OCI-LY7 (cell line): ENCODE measurements at places on chromosomes 3 and 15. TPM values are rescaled to one million over a fixed set of nuclear protein-coding genes. Genes with fewer than 3 reads are reported as not detected.

- DNase-seq = no peak
Observed at GRCh38 chr3:25273582-25274171, 154.4 kb upstream of the RARB start.

- no peak for DNase-seq
Observed at GRCh38 chr3:32448686-32449474, 53.8 kb downstream of the CMTM6 start.

DNA sequence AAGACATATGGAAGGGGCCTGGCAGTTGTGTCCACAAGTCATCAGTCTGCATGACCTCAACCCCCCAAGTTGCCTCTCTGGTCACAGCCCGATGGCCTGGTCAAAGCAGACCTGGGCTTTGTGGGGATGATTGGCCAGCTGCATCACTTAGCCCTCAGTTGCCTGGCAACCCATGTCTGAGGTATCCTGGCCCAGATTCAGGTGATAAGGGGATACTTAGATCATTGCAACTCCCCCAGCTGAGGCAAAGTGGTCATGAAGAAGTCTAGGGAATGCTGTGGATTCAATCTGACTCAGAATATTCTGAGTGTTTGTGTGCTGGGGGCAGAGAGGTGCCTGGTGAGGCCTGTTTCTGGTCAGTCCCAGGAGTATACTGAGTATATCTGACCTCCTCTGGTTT lies 5.0 kb downstream of the GPR156 start:
- DNase-seq = no peak

- no peak for DNase-seq
Observed at GRCh38 chr3:28122227-28122626, 119.2 kb upstream of the CMC1 start.

DNA sequence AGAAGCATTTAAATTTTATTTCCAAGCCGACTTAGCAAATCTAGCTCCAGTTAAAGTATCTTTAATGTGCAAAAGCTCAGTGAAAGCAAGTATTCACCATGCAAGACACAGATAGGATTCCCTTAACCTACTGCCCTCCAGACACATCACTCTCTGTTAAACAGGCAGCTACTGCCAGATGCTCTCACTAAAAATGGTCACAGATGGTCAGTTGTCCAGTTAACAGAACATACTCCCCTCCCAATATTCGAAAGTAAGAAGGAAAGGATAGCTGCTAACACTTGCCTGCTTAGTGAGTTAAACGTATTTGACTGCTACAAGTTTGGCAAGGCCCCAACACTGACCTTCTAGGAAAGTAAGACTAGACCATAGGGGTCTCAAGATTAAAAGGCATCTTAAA lies 73.7 kb downstream of the PRTG start:
- DNase-seq = no peak

GRCh38 chr15:60649845-60650548 lies 171.1 kb upstream of the ICE2 start:
- DNase-seq = no peak

DNA sequence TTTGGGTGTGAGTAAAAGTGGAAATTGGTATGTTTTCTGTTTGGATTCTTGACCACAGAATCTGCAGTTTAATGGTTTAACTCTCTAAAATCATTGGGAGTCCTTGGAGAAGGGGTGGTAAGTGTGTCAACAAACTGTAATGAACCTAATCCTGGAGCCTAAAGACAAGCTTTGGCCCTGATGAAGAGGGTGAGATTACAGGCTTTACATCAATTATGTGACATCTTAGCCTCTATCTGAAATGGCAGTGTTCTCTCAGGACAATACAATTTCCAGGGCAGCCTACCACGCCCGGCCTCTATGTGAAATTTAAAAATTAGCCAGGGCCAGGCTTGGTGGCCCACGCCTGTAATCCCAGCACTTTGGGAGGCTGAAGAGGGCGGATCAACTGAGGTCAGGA lies 4.3 kb upstream of the PKM start:
- no peak for DNase-seq

DNA sequence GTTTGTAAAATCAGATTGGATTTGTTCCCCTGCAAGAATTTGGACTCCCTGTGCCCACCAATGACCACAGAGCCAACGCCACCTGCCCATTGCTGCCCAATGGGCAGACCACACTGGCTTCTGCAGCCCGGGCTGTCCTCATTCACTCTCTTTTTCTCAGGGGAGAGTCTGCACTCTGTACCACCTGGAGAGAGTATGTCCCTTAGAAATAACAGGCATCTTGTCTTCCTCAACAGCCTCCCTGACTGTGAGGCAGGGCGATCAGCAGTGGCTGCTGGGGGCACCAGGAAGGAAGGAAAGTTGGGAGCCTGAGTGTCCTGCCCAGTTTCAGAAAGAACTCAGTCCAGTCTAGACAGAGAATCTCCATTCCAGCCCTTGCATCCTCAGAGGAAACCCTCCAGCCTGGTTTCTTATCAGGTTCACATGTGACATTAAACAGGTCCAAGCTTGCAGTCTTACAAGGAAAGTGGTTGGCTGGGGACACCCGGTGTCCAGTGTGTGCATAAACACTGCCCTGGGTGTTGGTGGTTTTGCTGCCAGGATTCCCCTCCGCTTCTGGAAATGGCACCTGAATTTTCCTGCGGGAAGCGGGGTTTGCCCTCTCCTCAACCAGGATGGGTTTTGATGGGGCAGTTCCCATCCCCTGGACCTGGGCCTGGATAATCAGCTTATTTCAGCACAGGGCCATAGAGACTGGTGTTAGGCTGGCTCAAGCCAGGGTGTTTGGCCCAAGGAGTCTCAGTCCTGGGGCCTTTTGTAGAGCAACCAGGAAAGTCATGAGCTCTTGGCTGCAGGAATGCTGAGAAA lies 37.2 kb downstream of the SSUH2 start:
- no peak for DNase-seq

DNA sequence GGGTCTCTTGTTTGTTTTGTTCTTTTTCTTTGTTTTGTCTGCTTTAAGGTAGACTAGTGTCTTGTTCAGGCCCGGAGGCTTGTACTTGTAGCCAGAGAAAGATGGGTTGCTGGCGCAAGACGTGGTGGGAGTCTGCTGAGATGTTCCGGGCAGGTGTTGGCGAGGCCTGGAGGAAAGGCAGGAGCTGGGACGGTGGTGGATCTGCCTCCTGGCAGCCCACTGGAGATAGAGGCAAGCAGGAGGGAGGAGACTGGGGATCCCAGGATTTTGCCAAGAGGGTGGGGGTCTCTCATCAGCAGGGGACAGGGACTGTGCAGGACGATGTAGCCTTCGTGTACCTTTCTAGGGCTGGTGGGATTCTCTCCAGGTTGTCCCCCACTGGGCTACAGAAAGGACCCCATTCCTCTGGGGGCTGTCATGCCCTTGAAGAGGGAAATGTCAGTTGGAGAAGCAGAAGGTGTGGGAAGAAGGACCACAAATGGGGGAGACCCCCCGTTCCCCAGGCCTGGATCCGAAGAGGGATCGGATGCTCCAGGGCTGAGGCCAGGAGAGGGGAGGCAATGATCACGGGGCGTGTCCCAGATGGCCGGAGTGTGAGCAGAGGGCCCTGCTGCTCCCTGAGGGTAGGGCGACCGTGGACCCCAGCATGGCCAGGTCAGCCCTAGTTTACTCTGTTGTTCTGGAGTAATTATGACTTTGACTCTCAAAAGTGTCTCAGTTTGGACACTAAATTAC lies 7.0 kb downstream of the CHAC1 start:
- DNase-seq = no peak

GOLGA6L7 gene
- total RNA-seq = not detected in 2 replicates

PP2D1 gene
- not detected in 2 replicates for total RNA-seq

BUB1B gene
- total RNA-seq = 162 and 166 TPM in 2 replicates

CYP11A1 gene
- not detected in 2 replicates for total RNA-seq
